ENCODE measurements at places on chromosomes 13 and 19.

DNA sequence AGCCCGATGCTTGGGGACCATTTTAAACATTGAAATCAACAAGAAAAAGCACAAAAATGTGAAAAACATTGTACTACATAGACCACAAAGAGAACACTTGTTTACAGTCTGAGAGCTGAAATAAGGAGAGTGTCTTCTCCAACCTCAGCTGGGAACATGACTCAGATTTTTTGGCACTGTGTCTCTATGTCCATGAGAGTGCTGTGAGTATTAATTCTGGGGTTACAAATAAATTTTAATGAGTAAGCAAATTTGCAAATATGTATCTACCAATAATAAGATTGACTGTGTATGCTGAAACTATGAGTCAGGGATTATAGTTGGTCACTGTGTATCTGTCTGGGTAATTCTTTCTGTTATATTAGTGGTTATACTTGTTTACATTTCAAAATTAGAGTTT lies 174.0 kb downstream of the DCT start:
- peak; percentile 17 for DNase-seq

DNA sequence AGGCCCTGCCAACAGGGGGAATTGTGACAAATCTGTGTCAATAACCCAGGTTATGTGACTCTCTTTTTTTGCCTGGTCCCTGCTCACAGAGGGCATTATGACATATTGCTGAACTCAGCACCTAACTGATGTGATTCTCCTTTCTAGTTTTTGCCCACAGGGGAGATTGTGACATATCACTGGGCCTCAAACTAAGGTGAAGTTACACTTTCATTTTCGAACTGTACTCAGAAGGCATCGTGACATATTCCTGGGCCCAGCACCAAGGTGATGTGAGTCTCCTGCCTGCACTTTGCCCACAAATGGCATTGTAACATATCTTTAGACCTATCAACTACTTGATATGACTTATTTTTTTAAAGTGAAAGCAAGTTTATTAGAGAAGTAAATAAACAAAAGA lies 83.0 kb downstream of the ZNF728 start:
- DNase-seq: no peak

- DNase-seq: peak; percentile 77
Measured at GRCh38 chr19:39792999-39793546, 14.4 kb downstream of the LEUTX start.

DNA sequence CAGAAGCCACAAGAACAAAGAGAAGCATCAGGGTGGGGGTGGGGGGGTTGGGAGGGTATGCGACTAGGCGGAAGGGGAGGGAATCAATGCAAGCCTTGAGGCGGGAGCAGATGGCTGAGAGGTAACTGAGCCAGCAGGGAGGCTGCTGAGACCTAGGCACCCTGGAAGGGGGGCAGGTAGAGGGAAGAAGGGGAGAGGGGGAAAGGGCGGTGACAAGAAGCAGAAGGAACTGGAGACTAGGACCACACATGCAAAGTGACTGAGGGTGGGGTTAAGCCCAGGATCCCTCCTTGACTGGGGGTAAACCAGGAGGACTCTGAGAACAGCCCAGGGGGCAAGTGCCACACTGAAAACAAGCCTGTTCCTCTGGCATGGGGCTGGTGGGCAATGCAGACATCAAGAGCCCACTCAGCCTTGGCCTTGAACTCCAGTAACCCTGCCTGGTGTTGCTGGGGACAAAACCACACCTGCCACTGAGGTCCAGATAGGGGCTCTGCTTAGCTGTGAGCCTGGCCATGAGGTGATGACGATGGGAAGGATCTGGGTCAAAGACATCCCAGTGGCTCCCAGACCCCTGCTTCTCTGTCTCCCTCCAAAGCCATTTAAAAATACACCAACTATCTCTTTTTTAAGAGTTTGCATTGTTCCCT lies 20.3 kb downstream of the OPA3 start:
- DNase-seq: no peak

- no peak for DNase-seq
Measured at GRCh38 chr19:16892868-16893685, 4.3 kb downstream of the F2RL3 start.

- DNase-seq: no peak
Measured at GRCh38 chr13:55439450-55439849, 1701.3 kb upstream of the PRR20A start.

- DNase-seq: no peak
Measured at GRCh38 chr19:11254666-11255065, 7.7 kb downstream of the DOCK6 start.

DNA sequence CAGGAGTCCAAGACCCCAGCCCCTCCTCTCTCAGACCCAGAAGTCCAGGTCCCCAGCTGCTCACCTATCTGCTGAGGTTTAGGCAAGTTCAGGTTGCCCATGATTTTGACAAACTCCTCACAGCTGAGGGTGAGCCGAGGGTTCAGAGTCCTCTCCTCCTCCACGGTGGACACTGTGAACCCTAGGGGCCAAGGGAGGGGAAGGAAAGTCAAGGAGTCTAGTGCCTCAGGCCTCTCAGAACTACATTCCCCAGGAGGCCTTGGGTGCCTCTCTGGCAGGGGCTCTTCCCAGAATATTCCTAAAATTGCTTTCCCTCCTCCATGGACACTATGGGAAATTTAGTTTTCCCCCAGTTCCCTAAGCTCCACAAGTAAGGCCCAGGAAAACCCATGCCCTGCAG lies 3.3 kb upstream of the PHLDB3 start:
- DNase-seq: no peak

DNA sequence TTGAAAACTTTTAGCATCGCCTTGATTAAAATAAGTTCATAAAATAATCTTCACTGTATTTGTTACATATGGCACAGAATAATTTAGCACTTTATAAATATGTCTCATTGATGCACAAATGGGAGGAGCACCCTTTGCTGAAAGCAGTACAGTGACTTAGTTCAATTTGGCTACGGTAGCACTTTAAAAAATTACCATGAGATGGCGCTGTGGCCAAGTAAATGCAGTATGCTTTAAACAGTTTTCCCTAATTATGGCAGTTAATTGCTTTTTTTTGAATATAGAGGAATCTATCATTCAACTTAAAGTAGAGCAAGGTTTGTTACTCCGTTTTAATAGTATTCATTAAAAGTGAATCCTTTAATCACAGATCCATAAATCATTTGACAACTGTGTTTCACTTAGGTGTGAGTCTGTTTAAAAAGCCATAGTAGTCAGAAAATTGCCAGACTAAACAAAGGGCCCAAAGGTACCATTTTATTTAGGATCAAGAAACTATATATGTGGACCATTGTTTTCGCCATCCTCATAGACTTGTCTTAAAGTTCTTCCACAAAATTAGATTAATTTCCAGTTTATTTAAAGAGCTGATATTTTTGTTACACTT lies 34.7 kb upstream of the ESD start:
- peak; percentile 2 for DNase-seq

GRCh38 chr19:50803633-50804419 lies 13.6 kb downstream of the ACP4 start:
- no peak for DNase-seq

- DNase-seq: no peak
Measured at GRCh38 chr13:46289260-46289955, 77.7 kb downstream of the LRRC63 start.

- DNase-seq: no peak
Measured at GRCh38 chr19:18119717-18120105, 22.1 kb downstream of the MAST3 start.

DNA sequence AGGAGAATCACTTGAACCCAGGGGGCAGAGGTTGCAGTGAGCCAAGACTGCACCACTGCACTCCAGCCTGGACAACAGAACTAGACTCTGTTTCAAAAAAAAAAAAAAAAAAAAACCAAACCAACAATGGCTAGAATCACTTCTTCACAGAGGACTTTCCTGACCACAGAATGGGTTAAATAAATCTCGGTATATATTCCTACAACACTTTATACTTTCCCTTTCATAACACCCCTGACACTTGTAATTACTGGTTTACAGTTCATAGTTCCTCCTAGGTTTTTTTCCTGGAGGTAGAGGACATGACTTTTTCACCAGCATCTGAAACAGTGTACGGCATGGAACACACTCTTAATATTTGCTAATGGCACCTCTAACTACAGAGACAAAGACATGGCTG lies 31.4 kb downstream of the ZDHHC20 start:
- no peak for DNase-seq

GRCh38 chr13:80577926-80578670 lies 237.2 kb upstream of the SPRY2 start:
- no peak for DNase-seq
